Muscle of back (tissue), 13 donors: ENCODE measurements at places on chromosomes 11 and 22. TPM values are rescaled to one million over a fixed set of nuclear protein-coding genes. Genes with fewer than 3 reads are reported as not detected.
A peak's percentile ranks its signal among the peaks of the same experiment; 100 is the strongest.

- no peak for DNase-seq
These were observed 40.9 kb downstream of the ATG13 start for GRCh38 chr11:46658259-46658658.

CARD10 gene
- 14.0 TPM for polyA plus RNA-seq

- DNase-seq = no peak
These were observed 15.7 kb upstream of the ADSL start for GRCh38 chr22:40330615-40331014.

GRCh38 chr11:72413914-72414628, 20.3 kb downstream of the CLPB start:
- peak; percentile 69 for DNase-seq

DNA sequence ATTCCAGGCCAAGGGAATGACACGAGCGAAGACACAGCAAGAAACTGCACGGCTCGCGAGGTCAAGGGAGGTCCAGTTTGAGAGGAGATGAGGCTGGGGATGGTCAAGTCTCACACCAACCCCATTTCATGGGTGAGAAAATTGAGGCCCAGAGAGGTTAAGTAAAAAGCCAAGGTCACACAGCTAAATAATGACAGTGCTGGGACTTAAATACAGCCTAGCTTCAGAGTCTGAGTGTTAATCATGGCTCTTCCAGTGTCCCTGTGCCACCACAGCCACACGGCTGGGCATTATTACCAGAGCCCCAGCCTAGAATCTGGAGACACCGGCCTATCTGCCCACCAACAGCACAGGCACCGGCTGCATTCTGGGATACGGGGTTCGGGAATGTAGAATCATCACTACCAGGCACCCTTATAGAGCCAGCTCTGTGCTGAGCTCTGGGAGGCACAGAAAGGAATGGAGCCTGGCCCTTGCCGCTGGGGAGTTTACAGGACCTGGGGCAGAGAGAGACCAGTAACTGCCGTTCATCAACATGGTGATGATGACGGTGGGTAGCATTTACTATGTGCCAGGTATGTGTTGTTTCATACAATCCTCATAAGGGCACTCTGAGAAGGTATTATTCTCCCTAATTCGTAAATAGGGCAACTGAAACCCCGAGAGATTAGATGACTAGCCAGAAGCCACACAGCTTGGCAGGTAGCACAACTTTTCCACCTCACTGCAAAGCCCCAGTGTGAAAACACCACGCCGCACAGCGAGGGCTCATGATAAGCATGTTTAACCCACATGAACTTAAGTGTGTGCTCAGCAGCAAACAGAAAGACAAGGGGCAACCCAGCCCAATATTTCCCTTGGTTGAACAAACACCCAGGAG, 51.8 kb downstream of the CD6 start:
- no peak for DNase-seq

DNA sequence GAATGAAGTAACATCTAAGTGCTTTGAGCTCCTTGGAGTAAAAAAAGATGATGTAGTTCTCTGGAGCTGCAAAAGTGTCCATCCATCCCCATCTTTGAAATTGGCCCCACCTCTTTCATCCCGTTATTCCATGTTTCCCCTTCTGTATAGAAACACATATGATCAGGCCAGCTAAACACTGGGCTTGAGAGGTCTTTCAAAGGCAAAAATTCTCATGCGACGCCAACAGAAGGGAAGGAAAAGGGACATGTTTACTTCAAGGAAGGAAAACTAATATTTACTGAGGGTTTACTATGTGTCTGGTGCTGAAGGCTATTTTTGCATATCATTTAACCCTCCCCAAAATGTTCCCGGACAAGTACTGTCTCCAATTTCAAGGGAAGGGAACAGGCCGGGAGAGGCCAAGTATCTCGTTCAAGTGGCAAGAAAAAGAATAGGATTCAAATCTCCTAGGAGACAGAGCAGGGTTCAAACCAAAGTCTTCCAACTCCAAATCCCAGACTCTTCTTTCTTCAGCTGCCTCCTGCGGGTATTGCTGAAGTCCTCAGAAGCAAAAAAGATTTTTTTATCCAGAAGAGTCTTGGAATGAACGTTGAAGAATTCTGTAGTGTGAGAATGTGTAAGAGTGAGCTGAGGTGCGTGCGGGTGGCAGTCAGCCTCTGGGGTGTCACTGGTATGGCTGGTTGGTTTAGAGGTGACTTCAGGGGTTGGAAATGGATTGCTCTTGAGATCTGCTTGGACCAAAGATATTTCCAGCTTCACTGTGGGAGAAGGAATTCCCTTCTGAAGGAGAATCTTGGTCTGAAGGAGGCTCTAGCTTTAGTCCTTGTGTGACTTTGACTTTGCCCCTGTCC, 10.1 kb downstream of the TECTA start:
- DNase-seq = no peak

- no peak for DNase-seq
These were observed 8.7 kb downstream of the TSKU start for GRCh38 chr11:76791861-76792260.

DNA sequence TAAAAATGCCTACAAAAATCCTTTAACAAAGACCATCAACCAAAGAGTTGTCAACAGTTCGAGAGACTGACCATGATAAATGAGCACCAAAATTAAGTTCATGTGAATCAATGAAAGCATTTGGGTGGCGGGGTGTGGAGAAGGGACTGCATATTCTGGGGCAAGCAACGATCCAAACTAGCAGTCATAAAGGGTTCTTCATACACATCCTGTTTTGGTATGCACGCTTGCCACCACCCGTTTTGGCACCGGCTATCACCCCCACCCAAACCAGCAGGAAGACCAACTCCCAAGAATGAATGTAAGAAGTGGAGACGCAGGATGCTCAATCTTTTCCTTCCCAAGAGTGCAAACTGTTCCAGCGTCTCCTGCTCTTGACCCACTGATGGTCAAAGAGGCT, 80.8 kb downstream of the SGSM3 start:
- DNase-seq = no peak

JRKL gene
- 13.2 TPM for polyA plus RNA-seq

GRCh38 chr11:19060629-19061028, at the start of gene MRGPRX2:
TSS of gene MRGPRX2 (minus strand) at chr11:19060717. CDS start at chr11:19056402, 4,315 bp downstream.
- no peak for DNase-seq

OR51I1 gene
- not detected for polyA plus RNA-seq

DENND5A gene
- polyA plus RNA-seq = 72.5 TPM

GRCh38 chr22:17120711-17121232, 388 bp downstream of the TMEM121B start:
- no peak for DNase-seq

GRCh38 chr11:86355256-86355655, 19.4 kb upstream of the CCDC81 start:
- no peak for DNase-seq
